Caki2 (cell line): ENCODE measurements at places on chromosomes 1 and 21. TPM values are rescaled to one million over a fixed set of nuclear protein-coding genes. Genes with fewer than 3 reads are reported as not detected.

The CRP gene
- not detected in 2 replicates for total RNA-seq

GRCh38 chr1:92366040-92366395 is 67.2 kb downstream of the RPAP2 start:
- DNase-seq = no peak

The NTNG1 gene
- 0.41 and 2.2 TPM in 2 replicates for total RNA-seq

The CAMK2N1 gene
- total RNA-seq = 13.5 and 20.1 TPM in 2 replicates

DNA sequence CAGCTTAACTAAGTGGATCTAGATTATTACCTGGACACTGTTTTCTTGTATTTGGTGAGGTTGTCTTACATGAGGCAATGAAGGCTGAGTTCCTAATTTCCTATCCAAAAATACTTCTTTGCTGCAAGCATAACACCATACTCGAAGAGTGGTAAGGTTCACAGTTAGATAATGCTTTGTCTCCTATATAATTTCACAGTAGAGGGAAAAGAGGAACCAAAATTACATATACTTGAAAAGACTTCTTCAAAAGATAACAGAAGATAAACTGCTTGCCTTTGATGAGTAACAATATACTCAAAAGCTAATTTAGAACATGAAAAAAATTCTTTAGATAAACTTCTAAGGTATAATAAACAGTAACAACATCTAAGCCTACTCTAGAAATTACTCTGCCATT is 20.4 kb downstream of the USP33 start:
- no peak for DNase-seq

DNA sequence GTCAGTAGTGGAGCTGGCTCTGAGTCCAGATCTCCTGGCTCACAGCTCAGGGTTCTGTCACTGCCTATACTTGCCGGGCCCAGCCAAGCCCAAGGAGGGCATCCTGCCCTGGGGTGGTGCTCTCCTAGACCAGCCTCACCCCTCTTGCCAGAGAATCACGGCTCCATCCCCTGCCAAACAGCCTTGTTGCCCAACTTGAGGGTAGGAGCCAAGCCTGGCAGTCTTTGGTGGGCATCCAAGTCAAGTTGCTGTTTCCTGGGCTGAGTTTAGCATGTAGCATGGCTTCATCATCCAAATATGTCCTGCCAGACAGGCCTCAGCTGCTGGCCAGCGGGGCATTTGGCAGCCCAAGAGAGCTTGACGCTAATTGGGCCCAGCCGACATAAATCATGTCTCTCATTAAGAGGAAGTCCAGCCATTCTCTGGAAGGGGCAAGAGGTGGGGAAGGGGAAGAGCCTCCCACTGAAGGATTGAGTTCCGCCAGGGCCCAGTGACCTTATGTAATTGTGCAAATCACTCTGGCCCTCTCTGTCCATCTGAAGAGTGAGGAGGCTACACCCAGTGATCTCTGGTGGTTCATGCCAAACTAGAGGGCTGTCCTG is 22.6 kb upstream of the TRABD2B start:
- no peak for DNase-seq

- no peak for DNase-seq
These were observed 208.1 kb downstream of the TGFB2 start for GRCh38 chr1:218553197-218553596.

GRCh38 chr1:56194701-56195300 is 384.6 kb downstream of the PLPP3 start:
- no peak for DNase-seq

The CYP4A22 gene
- total RNA-seq = not detected in 2 replicates

DNA sequence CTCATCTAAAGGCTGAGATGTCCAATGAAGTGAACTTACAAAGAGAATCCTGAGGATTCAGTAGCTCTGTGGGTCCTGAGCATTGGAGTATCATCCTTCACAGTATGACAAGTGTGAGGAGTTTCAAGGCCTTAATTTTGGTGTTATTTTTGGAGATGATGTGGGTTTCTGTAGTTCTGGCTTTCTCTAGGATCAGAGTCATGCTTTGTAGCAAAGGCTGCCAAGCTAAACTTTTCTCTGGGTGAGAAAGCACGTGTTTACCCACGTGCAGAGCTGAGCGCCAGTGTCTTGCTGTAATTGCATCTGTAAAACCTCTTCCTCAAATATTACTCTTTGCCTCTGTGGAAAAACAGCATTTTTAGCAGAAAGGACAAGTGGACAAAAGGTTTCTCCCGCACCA is 387.8 kb upstream of the LYPLAL1 start:
- DNase-seq = peak; percentile 27

DNA sequence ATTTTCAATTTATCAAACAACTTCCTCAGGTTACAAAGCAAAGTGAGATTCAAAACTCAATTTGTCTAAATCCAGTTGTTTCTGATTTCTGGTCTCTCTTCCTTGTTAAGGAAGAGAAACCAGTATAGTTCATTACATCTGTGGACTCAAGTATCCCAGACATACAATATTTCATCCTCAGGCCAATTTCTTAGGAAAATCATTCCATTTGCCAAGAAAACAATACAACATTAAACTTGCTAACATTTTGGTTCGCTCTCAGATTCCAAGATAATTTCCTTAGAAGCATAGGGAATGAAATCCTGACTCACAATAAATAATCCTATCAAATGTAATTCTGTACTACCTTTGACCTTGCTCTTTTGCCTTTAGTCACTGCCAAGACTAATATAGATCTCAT is 11.2 kb upstream of the TTLL7 start:
- DNase-seq = no peak

- DNase-seq = no peak
These were observed 20.5 kb upstream of the PDC start for GRCh38 chr1:186481303-186481888.

- no peak for DNase-seq
These were observed 34.3 kb upstream of the PPP1R15B start for GRCh38 chr1:204445860-204446412.

DNA sequence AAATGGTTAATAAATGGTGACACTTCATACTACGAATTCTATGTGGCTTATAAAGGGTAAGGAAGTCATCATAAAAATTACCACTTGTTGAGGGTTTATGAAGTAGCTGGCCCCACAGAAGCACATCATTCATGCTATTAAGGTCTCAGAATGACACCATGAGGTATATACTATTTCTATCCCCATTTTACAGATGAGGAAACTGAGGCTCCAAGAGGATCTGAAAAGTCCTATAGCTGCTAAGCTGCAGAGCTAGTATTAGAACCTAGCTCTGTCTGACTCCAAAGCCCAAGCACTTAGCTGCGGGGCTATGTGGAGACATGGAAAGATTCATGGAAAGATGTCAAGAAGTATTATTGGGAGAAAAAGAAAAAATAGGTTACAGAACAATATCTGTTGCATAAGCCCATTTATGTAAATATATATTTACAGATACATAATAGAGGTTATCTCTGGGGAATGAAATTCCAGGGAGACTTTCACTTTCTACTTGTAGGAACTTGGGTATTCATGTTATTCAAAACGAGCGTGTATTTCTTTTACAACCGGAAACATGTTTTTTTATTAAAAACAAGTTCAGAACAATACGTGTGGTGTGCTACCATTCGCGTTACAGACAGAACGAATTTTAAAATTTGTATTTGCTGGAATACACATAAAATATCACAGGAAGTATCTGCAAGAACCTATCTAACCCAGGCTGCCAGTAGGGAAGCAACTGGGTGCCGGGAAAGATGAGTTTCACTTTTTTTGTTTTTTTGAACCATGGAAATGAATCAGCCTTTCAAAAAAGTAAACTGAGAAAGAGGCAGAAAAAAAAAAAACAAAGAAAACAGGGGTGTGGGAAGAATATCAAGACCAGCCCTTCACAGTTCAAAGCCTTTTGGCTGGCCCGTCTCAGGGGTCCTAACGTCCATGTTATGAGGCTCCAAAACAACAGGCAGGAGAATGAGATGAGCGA is 13.4 kb downstream of the SPOCD1 start:
- DNase-seq = no peak

- DNase-seq = peak; percentile 92
These were observed 62.3 kb upstream of the ADARB1 start for GRCh38 chr21:45011911-45012661.

GRCh38 chr1:192901500-192901899 is 92.7 kb downstream of the RGS2 start:
- DNase-seq = no peak

The PAQR6 gene
- total RNA-seq = not detected in 2 replicates

The RHOU gene
- 0.23 and 0.81 TPM in 2 replicates for total RNA-seq

The KRTAP24-1 gene
- total RNA-seq = not detected in 2 replicates

DNA sequence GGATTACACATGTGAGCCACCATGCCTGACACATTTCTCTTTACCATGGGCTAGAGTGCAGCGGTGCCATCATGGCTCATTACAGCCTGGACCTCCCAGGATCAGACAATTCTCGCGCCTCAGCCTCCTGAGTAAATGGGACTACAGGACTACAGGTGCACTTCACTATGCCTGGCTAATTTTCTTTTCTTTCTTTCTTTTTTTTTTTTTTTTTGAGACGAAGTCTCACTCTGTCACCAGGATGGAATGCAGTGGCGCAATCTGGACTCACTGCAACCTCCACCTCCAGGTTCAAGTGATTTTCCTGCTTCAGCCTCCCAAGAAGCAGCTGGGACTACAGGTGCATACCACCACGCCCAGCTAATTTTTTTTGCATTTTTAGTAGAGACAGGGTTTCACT is 14.8 kb upstream of the KIF1B start:
- peak; percentile 37 for DNase-seq

The MPL gene
- not detected in 2 replicates for total RNA-seq

The AKR7A2 gene
- 112 and 125 TPM in 2 replicates for total RNA-seq
